Left lung (tissue), 14 donors: ENCODE measurements at places on chromosomes 12 and 14. TPM values are rescaled to one million over a fixed set of nuclear protein-coding genes. Genes with fewer than 3 reads are reported as not detected.

GRCh38 chr12:24688601-24689000 lies 260.3 kb downstream of the BCAT1 start:
- H3K27me3 ChIP-seq = no peaks in the 10 kb centered on the region
- H3K4me3 ChIP-seq = no peak overlapping the region
- H3K27ac ChIP-seq = no peak overlapping the region
- no peaks in the 10 kb centered on the region for H3K36me3 ChIP-seq
- H3K4me1 ChIP-seq = no peaks in the 10 kb centered on the region

The CEP290 gene
- 12.3 TPM for total RNA-seq

DNA sequence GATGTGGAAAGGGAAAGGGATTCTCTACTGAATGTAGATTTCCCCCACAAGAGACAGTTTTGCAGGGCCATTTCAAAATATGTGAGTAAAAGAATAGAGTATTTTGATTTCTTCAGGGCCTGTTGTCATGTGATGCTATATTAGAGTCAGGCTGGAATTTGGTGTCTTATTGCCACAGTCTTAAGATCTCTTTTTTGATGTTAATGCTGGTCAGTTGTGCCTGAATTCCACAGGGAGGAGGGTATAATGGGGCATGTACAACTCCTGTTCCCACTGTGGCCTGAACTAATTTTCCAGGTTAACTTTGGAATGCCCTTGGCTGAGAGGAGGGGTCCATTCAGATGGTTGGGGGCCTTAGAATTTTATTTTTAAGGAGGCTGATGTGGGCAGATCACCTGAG lies 111.0 kb upstream of the MAX start:
- peaks cover 32% of the 10 kb centered on the region for H3K4me1 ChIP-seq
- no peak for DNase-seq
- no peaks in the 10 kb centered on the region for H3K36me3 ChIP-seq
- H3K27me3 ChIP-seq = no peaks in the 10 kb centered on the region
- no peak overlapping the region for H3K4me3 ChIP-seq
- no peak overlapping the region for H3K27ac ChIP-seq

The ZDHHC22 gene
- total RNA-seq = not detected

- no peak for DNase-seq
- H3K27ac ChIP-seq = no peak overlapping the region
- H3K4me3 ChIP-seq = no peak overlapping the region
- no peaks in the 10 kb centered on the region for H3K4me1 ChIP-seq
Observed at GRCh38 chr14:73997944-73998447, 21.1 kb downstream of the ENTPD5 start.

- DNase-seq = no peak
- no peak overlapping the region for H3K27ac ChIP-seq
- H3K4me1 ChIP-seq = no peaks in the 10 kb centered on the region
- no peaks in the 10 kb centered on the region for H3K27me3 ChIP-seq
- no peaks in the 10 kb centered on the region for H3K36me3 ChIP-seq
- H3K4me3 ChIP-seq = no peak overlapping the region
Observed at GRCh38 chr14:42174357-42174756, 567.7 kb downstream of the LRFN5 start.

The STXBP6 gene
- 17.2 TPM for total RNA-seq

DNA sequence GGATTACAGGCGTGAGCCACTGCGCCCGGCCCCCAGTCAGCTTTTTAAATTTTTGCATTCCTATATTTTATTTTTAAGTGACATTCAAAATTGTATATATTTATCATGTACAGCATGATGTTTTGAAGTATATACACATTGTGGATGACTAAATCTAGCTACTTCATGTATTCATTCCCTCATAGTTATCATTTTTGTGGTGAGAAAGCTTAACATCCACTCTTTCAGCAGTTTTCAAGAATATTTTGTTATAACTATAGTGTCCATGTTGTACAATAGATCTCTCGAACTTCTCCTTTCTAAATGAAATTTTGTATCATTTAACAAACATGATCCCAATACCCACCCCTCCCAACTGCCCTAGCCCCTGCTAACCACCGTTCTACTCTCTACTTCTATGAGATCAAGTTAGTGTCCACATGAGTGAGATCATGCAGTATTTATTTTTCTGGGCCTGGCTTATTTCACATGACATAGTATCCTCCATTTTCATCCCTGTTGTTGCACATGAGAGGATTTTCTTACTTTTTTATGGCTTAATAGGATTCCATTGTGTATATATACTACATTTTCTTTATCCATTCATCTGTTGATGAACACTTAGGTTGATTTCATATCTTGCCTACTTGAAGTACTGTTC lies 8.8 kb upstream of the HEBP1 start:
- no peaks in the 10 kb centered on the region for H3K36me3 ChIP-seq
- DNase-seq = no peak
- H3K4me1 ChIP-seq = no peaks in the 10 kb centered on the region
- H3K27ac ChIP-seq = no peak overlapping the region

- no peaks in the 10 kb centered on the region for H3K27me3 ChIP-seq
- no peak overlapping the region for H3K4me3 ChIP-seq
- DNase-seq = peak; percentile 22
- no peaks in the 10 kb centered on the region for H3K36me3 ChIP-seq
- no peaks in the 10 kb centered on the region for H3K4me1 ChIP-seq
Observed at GRCh38 chr14:50542941-50543418, 10.6 kb upstream of the MAP4K5 start.

- H3K4me1 ChIP-seq = no peaks in the 10 kb centered on the region
- no peak overlapping the region for H3K27ac ChIP-seq
- no peaks in the 10 kb centered on the region for H3K27me3 ChIP-seq
- DNase-seq = no peak
- no peaks in the 10 kb centered on the region for H3K36me3 ChIP-seq
Observed at GRCh38 chr12:52645120-52645761, 6.8 kb downstream of the KRT2 start.

The CIROP gene
- not detected for total RNA-seq
